ENCODE measurements at places on chromosomes 1 and 21.

- no peak for DNase-seq
Observed at GRCh38 chr1:161777261-161777660, 11.1 kb downstream of the ATF6 start.

- DNase-seq: no peak
Observed at GRCh38 chr1:96487971-96488370, 233.6 kb upstream of the PTBP2 start.

DNA sequence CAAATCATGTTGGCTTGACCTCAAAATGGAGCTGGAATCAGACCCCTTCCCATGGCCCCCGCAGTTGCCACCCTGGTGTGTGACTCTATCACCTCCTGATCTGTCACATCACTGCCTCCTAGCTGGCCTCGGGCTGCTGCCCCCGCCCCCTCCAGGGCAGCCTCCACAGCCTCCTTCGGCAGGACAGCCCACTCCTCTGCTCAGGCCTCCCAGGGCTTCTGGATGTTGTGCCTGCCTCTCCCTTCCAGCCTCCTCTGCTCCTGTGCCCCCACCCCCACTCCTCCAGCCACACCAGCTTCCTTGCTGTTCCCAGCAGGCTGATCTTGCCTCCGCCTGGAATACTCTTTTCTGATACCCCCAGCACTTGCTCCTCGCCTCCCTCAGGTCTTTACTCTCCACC, 134.4 kb upstream of the EDN2 start:
- DNase-seq: no peak

DNA sequence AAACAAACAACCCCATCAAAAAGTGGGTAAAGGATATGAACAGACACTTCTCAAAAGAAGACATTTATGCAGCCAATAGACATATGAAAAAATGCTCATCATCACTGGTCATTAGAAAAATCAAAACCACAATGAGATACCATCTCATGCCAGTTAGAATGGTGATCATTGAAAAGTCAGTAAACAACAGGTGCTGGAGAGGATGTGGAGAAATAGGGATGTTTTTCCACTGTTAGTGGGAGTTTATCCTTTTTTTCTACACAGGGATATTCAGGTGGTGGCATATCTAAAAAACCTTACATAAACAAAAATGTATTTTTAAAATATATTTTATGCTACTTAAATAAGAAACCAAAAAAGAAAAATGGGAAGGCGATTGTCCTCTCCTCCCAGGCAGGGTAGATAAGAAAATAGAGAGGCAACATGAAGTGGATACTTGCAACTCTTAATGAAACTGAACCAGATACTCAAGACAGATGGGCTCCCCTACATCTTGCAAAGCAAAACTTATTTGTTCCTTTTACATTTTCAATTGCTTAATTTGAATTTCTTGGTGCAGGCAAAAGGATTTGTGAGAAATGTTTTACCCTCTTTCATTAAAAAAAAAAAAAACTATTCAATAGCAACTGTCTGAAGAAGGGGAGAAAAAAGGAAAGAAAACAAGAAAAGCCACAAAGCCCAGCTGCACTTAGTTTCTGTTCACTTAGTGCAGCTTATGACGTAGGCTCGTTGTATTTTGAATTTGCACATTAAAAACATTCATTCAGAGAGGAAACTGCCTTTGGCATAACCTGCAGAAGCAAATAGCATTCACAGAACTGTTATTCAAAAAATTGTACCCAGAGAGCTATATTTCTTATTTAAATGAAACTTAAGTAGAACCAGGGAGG, 36.9 kb upstream of the RGS1 start:
- no peak for DNase-seq

- DNase-seq: no peak
Observed at GRCh38 chr1:66302815-66303214, 231.1 kb upstream of the SGIP1 start.
